ENCODE measurements at places on chromosomes 6 and 20.

- DNase-seq: no peak
Observed at GRCh38 chr20:51020657-51021056, 2.2 kb downstream of the KCNG1 start.

GRCh38 chr6:68652117-68652536, 17.0 kb downstream of the ADGRB3 start:
- no peak for DNase-seq

DNA sequence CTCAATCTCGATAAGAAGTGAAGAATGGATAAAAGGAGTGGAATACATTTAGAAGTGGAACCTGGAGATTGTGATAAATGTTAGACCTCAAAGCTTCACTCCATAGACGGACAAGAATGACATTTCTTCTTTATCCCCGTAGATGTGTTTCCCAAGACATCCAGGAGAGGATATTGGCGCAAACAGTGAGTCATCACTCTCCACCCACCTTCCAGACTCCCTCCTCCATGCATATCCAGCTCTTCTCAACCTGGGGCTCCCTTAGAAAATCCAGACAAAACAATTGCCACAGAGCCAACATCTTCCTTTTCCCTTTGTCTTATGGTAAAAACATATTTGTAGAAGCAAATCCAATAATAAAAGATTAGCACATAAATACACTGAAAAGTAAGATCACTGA, 586.1 kb downstream of the PTPRT start:
- no peak for DNase-seq

DNA sequence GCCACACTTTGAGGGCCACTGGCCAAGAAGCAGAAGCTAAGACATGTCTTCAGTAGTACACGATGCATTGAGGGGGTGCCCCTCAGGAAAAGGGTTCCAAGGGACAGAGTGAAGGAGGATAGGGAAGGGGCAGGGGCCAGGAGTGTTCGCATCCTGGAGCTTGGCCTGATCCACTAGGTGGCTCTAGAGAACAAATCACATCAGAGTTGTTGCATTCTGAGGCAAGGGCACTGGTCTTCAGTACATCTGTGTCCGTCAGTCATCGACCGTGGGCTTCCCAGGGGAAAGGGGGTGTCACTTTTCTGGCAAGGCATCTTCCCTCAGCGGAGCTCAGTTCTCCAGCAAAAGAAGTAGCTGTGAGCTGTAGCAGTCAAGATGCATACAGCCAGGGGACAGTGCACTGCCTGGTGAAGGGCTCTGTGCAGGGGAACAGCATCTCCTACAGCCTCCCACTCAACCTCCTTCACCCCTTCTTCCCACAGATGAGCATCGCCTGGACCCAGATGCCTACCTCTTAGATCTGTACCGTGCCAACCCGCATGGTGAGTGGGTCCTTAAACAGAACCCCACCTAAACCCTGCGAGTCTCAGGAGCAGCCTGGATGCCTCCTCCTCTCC, 47.8 kb downstream of the ARHGAP40 start:
- DNase-seq: peak; percentile 36

GRCh38 chr6:149198265-149198664, 119.2 kb upstream of the TAB2 start:
- DNase-seq: no peak

GRCh38 chr20:6975311-6975710, 207.8 kb downstream of the BMP2 start:
- DNase-seq: no peak

- no peak for DNase-seq
Observed at GRCh38 chr6:37126493-37126958, 43.4 kb upstream of the PIM1 start.

- DNase-seq: no peak
Observed at GRCh38 chr6:5937169-5937909, 69.4 kb downstream of the NRN1 start.

- no peak for DNase-seq
Observed at GRCh38 chr6:111105578-111105977, 18.3 kb downstream of the SLC16A10 start.

GRCh38 chr6:82488403-82488802, 124.8 kb downstream of the TPBG start:
- no peak for DNase-seq

DNA sequence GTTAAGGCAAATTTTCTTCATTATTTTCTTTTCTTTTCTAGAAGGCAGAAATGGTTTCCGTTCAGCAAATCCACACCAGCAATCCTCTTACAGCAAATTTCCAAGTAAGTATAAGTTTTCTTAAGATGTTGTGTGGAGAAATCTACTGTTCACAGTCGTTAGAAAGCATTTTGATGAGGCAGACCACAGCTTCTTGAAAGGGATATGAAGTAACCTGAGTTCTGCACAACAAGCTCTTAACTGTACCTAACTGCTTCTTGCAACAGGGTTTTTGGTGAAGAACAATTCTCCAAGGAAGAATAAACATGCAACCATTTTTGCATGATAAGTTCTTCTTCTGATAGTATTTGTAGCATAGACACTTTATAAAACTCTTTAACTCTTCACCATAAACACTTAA, 45.3 kb upstream of the STXBP5 start:
- DNase-seq: no peak

- no peak for DNase-seq
Observed at GRCh38 chr6:11179419-11180202, 52.9 kb downstream of the NEDD9 start.

GRCh38 chr6:166541366-166541765, 45.1 kb downstream of the RAMACL start:
- no peak for DNase-seq

- DNase-seq: no peak
Observed at GRCh38 chr20:42380287-42380686, 762.1 kb upstream of the CHD6 start.

GRCh38 chr6:117919275-117919674, 12.2 kb downstream of the SLC35F1 start:
- DNase-seq: no peak

DNA sequence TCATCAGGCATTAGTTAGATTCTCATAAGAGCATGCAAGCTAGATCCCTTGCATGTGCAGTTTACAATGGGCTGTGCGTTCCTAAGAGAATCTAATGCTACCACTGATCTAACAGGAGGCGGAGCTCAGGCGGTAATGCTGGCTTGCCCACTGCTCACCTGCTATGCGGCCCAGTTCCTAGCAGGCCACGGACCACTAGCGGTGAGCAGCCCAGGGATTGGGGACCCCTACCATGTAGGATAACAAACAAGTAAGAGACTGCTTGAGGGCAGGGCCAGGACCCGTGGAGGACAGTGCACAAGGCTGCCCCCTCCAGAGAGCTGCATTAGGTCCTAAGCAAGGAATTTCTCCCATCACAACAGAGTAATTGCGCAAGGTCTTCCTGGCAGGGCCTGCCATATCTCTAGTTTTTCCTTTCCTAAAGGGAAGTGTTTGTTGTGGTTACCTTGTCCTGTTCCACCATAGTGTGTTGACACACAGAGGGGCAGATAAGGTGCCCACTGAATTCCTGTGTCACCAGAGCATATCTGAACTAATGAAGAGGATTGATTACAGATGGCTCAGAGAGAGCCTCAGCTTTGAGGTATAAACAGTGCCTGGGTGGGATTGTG, 58.0 kb downstream of the PACRG start:
- no peak for DNase-seq

GRCh38 chr6:110731898-110732297, 83.4 kb downstream of the CDK19 start:
- DNase-seq: no peak
